Natural killer cell (primary cell): ENCODE measurements at places on chromosomes 13 and 19. TPM values are rescaled to one million over a fixed set of nuclear protein-coding genes. Genes with fewer than 3 reads are reported as not detected.

- H3K4me1 ChIP-seq = peaks cover 10% of the 10 kb centered on the region
- peaks cover 30% of the 10 kb centered on the region for H3K27me3 ChIP-seq
- H3K4me3 ChIP-seq = no peak overlapping the region
- no peaks in the 10 kb centered on the region for H3K36me3 ChIP-seq
Measured at GRCh38 chr19:55068950-55069864, 6.3 kb upstream of the RDH13 start.

DNA sequence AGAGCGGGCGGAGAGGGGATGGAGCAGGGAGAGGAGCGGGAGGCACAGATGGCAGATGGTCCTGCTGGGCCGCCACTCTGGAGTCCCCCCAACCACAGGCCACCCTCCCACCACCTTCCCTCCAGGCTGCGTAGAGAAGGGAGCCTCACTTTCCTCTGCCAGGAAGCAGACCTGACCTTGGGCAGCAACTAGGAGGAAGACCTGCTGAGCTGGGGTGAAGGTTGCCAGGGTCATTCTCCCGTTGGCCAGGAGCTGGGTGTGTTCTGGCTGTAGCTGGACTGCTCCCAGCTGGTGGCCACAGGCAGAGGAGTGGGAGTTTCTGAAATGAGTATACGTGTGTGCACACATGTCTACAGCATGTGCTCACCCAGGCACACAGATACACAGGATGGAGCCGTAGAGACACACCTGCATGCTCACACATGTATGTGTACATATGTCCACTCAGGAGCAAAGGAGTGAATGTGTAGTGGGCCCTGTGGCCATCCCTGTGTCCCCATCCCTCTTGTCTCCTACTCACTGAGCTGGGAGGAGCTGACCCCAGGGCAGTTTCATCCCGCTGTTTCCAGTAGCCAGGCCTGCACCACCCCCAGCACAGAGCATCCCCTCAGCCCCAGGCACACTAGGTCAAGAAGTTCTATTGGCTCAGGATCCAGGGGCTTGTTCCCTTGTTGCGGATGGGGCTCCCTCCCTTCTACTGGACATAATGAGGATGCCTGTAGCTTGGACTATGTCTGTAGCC, 53.0 kb downstream of the CHST8 start:
- no peak overlapping the region for H3K4me3 ChIP-seq
- H3K27ac ChIP-seq = no peak overlapping the region
- H3K4me1 ChIP-seq = no peaks in the 10 kb centered on the region
- no peaks in the 10 kb centered on the region for H3K27me3 ChIP-seq
- H3K36me3 ChIP-seq = no peaks in the 10 kb centered on the region
- DNase-seq = no peak

DNA sequence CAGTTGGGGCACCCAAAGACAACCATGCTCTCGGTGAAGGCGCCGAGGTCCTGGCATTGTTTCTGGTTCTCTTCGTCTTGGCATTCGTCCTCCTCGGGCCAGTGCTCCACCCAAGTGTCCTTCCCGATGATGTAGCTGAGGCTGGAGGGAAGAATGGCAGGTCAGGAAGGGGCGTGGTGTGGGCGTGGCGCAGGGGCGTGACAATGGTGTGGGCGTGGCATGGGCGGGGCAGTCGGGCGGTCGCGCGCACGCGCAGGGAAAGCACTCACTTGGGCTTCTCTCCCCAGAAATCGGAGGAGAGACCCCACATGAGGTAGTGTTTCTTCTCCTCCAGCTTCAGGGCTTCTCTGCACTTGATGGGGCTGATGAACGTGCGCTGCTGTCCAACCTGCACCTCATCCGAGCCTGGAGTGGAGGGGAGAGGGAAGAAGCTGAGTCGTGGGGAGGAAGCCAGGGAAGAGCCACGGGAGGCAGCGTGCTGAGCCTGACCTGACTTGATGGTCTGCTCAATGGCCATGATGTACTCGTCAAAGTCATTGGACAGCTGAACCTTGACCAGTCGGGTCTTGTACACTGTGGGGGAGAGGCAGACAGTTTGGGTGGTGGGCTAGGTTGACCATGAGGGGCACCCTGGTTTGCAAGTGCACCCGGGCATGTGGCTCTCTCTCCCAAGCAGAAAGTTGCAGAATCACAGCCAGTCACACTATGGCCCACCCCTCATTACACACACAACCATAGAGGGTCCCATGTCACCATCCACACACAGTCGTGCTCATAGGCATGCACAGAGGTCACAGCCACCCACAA, 8.1 kb upstream of the TNFSF14 start:
- H3K4me3 ChIP-seq = no peak overlapping the region
- no peak overlapping the region for H3K27ac ChIP-seq
- H3K36me3 ChIP-seq = no peaks in the 10 kb centered on the region

DNA sequence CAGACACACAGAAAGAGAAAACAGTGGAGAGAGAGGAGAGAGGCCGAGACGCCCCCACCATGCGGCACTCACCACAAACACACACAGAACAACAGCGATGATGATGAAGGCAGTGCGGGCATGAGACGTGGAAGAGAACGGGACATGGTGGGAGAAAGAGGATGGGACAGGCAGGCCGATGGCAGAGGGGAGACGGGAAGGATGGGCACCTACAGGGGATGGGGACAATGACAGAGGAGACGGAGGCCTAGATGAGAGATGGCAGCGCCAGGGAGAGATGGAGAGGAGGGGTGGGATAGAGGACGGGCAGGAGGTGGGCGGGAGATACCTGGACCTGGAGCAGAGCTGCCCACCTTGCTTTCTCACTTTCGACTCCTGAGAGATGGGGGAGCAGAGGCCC, 1.1 kb upstream of the KLK14 start:
- DNase-seq = no peak
- H3K27ac ChIP-seq = no peak overlapping the region
- no peaks in the 10 kb centered on the region for H3K27me3 ChIP-seq
- H3K4me1 ChIP-seq = no peaks in the 10 kb centered on the region

DNA sequence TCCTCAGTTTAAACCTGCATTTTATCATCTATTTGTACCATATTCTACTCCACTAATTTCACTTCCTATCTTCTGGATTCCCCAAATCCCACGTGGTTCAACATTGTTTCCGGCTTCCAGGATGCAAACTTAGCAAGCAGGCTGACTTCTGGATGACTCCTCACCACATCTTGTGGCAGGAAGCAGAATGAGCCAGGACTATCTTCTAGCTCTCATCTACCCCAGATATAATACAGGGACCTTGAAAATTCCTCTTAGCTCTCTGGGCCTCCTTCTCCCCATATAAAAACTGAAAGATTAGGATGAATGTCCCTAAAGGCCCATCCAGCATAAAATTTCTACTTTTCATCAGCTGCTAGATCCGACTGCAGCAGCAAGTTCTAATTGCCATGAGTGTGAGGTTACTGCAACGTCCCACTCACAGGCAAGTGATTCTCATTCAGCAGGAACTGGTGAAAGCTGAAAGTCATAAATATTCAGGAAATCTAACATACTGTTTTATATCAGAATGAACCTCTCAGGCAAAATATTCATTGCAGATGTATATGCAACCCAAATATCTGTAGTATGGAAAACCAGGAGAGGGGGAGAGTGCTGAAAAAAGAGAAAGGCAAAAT, 93.4 kb downstream of the KCTD12 start:
- H3K36me3 ChIP-seq = no peaks in the 10 kb centered on the region
- H3K27me3 ChIP-seq = no peaks in the 10 kb centered on the region
- no peak overlapping the region for H3K4me3 ChIP-seq

- H3K4me3 ChIP-seq = peak within 1 kb of the TSS; percentile 60
- no peaks in the 10 kb centered on the region for H3K27me3 ChIP-seq
- DNase-seq = peak; percentile 53
- H3K4me1 ChIP-seq = peaks cover 16% of the 10 kb centered on the region
- H3K36me3 ChIP-seq = peaks cover 22% of the 10 kb centered on the region
Measured at GRCh38 chr19:13764101-13764807, at the start of gene MRI1. MRI1 (plus strand) TSS chr19:13764522; CDS start chr19:13764589, 67 bp downstream.

DNA sequence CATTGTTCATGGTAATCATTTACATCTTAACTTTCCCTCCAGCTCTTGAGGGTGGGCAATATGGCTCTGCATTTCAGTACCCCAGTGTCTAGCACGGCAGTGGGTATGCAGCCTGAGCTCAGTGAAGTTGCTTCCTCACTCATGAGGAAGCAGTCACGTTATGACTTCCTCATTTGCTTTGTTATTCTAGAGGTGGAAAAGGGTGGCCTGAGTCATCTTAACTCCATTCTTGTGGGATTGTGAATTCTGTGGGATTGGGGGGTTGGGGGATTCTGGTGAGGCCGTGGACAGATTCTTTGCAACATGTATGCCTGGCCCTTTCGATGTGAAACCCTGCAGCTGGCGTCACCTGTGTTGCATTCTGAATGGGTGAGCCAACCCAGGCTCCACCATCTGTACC, 406.7 kb upstream of the ZNF507 start:
- no peaks in the 10 kb centered on the region for H3K4me1 ChIP-seq
- DNase-seq = no peak
- no peak overlapping the region for H3K4me3 ChIP-seq
- H3K27me3 ChIP-seq = no peaks in the 10 kb centered on the region

DNA sequence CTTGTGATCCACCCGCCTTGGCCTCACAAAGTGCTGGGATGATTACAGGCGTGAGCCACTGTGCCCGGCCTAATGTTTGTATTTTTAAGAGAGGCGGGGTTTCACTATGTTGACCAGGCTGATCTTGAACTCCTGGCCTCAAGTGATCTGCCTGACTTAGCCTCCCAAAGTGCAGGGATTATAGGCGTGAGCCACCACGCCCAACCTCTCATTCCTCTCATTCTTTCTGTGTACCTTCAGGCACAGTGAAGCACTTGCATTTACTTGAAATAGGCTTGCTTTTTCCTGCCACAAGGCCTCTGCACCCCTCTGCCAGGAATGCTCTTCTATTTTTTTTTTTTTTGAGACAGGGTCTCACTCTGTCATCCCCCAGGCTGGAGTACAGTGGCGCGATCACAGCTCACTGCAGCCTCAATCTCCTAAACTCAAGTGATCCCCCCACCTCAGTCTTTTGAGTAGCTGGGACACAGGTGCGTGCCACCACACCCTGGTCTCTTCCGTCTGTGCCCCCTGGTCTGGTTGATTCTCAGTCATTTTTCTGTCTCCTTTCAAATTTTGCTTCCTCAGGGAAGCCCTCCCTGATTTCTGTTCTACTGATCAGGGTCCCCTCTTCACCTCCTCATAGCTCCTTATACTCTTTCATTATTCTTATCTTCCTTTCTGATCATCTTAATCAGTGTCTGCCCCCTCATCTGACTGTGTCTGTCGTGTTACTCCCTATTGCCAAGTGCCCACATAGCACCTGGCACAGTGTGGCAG, 15.1 kb downstream of the ACTMAP start:
- peaks cover 53% of the 10 kb centered on the region for H3K36me3 ChIP-seq
- no peak for DNase-seq
- H3K4me1 ChIP-seq = no peaks in the 10 kb centered on the region
- no peak overlapping the region for H3K4me3 ChIP-seq
- no peak overlapping the region for H3K27ac ChIP-seq
- H3K27me3 ChIP-seq = no peaks in the 10 kb centered on the region

DNA sequence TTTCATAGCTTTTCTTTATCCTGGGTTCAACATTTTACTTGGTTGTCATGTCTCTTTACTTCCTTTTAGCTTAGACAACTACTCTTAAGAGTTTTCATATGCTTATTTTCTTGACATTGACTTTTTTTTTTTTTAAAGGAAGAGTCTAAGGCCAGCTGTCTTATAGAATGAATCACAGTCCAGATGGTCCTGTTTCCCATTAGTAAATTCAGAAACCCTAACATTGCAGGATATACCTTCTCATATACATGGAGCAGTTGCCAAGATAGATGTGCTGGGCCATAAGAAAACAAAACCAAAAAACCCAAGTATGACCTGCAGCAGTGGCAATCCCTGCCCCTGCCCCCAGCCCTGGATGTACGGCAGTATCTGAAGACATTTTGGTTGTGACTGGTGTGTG, 72.8 kb downstream of the COG3 start:
- H3K4me1 ChIP-seq = no peaks in the 10 kb centered on the region
- no peak overlapping the region for H3K27ac ChIP-seq
- DNase-seq = no peak
- no peaks in the 10 kb centered on the region for H3K27me3 ChIP-seq
- no peak overlapping the region for H3K4me3 ChIP-seq
- peaks cover 37% of the 10 kb centered on the region for H3K36me3 ChIP-seq

GRCh38 chr13:109141706-109142105, 512.3 kb downstream of the MYO16 start:
- no peak overlapping the region for H3K4me3 ChIP-seq
- no peak for DNase-seq
- no peaks in the 10 kb centered on the region for H3K36me3 ChIP-seq

GRCh38 chr13:30851697-30852096, 54.4 kb upstream of the MEDAG start:
- no peak for DNase-seq
- H3K27ac ChIP-seq = no peak overlapping the region
- no peak overlapping the region for H3K4me3 ChIP-seq
- H3K36me3 ChIP-seq = no peaks in the 10 kb centered on the region
- no peaks in the 10 kb centered on the region for H3K27me3 ChIP-seq

GRCh38 chr13:78192716-78193115, 274.1 kb upstream of the EDNRB start:
- H3K27me3 ChIP-seq = no peaks in the 10 kb centered on the region
- H3K4me1 ChIP-seq = no peaks in the 10 kb centered on the region
- no peak overlapping the region for H3K4me3 ChIP-seq

GRCh38 chr13:33636955-33637670, 180.8 kb upstream of the RFC3 start:
- DNase-seq = no peak
- no peak overlapping the region for H3K4me3 ChIP-seq
- no peak overlapping the region for H3K27ac ChIP-seq

- peaks cover 100% of the 10 kb centered on the region for H3K4me1 ChIP-seq
- H3K4me3 ChIP-seq = peak overlapping the region; percentile 6
- peak; percentile 22 for DNase-seq
- H3K27ac ChIP-seq = peak overlapping the region; percentile 96
- H3K36me3 ChIP-seq = peaks cover 47% of the 10 kb centered on the region
Measured at GRCh38 chr19:29673451-29674371, 8.4 kb downstream of the PLEKHF1 start.

- H3K27me3 ChIP-seq = no peaks in the 10 kb centered on the region
- no peaks in the 10 kb centered on the region for H3K36me3 ChIP-seq
- H3K4me3 ChIP-seq = no peak overlapping the region
- peaks cover 37% of the 10 kb centered on the region for H3K4me1 ChIP-seq
Measured at GRCh38 chr19:48724796-48725753, 5.5 kb upstream of the MAMSTR start.

DNA sequence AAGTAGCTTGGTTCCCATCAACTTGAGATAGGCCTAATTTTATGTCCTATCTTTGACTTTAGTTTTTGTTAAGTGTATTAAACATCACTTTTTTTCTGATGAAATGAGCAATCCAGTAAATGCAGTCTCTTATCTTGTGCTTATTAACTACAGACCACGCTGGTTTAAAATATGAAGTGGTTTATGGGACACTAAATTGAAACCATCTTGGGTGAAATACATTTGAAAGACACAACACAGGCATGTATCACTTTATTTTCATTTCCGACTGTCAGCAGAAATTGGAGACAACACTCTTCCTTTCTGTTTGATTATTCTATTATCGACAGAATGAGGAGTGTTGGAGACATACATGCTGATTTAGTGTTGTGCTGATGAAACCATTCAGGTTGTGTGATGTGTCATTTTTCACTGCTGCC, 447.7 kb downstream of the GPC6 start:
- H3K27me3 ChIP-seq = no peaks in the 10 kb centered on the region
- H3K36me3 ChIP-seq = no peaks in the 10 kb centered on the region
- DNase-seq = no peak
- no peak overlapping the region for H3K27ac ChIP-seq
- H3K4me3 ChIP-seq = no peak overlapping the region
- H3K4me1 ChIP-seq = no peaks in the 10 kb centered on the region

SERPINE3 gene
- not detected for total RNA-seq

MRPL4 gene
- total RNA-seq = 34.5 TPM

TMEM161A gene
- 16.5 TPM for total RNA-seq

CSNK1G2 gene
- total RNA-seq = 143 TPM

TINCR gene
- 2.2 TPM for total RNA-seq
